Activated CD4-positive, alpha-beta T cell treated with anti-CD3 and anti-CD28 coated beads, Interleukin-2, Interleukin-6, amounts not matched to agents 100 ng/mL and 50 ng/mL, durations not matched to agents 16 hours and 8 hours (primary cell): ENCODE measurements at places on chromosomes 11 and 22.

- no peak for DNase-seq
Measured at GRCh38 chr22:42582987-42583386, 29.2 kb downstream of the SERHL2 start.

GRCh38 chr11:28223577-28223976 is 115.4 kb downstream of the METTL15 start:
- DNase-seq: no peak

DNA sequence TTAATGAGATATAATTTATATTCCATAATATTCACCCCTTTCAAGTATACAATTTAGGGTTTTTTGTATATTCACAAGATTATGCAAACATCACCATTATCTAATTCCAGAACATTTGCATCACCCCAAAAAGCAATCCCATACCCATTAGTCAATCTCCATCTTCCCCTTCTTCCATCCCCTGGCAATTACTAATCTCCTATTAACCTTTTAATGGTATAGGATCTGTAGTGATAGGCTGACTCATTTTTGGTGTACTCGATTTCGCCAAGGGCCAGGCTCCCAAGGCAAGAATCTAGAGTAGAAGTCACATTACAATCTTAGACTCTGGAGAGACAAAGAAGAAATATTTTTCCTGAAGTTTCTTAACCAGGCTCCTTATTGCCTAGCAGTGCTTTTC is 113.4 kb downstream of the GAB2 start:
- no peak for DNase-seq

GRCh38 chr11:78050964-78051831 is 12.5 kb upstream of the THRSP start:
- no peak for DNase-seq

- no peak for DNase-seq
Measured at GRCh38 chr11:107696140-107696539, 15.7 kb downstream of the SLN start.

DNA sequence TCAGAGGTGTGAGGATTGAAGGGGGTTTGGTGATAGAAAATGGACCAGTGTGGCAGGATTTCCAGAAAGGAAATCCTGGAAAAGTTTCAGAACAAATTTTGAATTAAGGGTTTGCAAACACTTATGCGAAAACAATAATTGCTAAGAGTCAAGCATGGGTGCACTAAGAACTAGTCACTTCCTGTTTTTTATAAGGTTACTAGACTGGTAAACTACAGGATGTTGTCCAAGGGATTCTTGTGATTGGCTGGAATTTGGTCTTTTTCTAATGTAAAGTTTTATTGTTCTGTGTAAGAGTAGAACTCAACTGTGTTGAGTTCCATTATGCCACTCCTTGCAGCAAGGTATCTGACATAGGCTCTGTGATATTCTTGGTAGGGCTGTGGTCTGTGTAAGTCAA is 54.1 kb downstream of the LIF start:
- DNase-seq: no peak

- DNase-seq: no peak
Measured at GRCh38 chr11:31940371-31941037, 129.4 kb upstream of the PAX6 start.

- DNase-seq: no peak
Measured at GRCh38 chr22:47592791-47593190, 830.3 kb downstream of the TBC1D22A start.

- DNase-seq: no peak
Measured at GRCh38 chr11:56251954-56252353, at the start of gene OR5T3. TSS of gene OR5T3 (plus strand) at chr11:56252254. CDS start at chr11:56252254, 0 bp downstream.

DNA sequence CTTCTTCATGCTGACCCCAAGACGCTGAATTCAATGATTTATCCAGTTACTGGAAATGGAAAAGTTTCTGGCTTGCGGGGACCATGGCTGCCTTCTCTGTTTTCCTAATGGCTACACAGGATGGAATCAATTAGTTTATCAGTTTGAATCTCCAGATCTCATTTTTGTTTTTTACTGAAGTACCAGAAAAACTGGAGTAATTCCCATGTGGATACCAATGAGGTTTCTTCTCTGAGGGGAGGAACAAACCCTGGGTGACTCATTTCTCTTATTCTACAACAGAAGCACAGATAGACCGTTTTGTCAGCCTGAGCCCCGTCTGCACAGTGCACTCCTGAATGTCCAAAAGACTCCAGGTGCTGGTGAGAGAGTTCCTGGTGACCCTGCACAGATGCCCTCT is 3.4 kb downstream of the ZNF195 start:
- no peak for DNase-seq

GRCh38 chr11:55714982-55715888 is 53.2 kb downstream of the OR4C6 start:
- DNase-seq: peak; percentile 20

GRCh38 chr11:69049490-69049867 is 747 bp downstream of the TPCN2 start:
- peak; percentile 30 for DNase-seq

DNA sequence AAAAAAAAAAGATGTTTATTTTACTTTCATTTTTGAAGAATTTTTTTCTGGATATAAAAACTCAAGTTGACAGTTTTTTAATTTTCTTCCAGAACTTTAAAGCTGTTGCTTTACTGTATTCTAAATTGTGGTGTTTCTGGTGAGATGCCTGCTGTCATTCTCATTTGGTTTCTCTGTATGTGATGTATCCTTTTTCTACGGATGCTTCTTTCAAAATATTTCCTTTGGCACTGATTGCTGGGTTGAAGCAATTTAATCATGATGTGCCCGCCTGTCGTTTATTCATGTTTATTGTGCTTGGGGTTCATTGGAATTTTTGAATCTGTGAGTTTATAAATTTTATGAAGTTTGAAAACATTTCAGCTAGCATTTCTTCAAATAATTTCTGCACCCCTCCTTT is 29.4 kb upstream of the CTSD start:
- DNase-seq: no peak

DNA sequence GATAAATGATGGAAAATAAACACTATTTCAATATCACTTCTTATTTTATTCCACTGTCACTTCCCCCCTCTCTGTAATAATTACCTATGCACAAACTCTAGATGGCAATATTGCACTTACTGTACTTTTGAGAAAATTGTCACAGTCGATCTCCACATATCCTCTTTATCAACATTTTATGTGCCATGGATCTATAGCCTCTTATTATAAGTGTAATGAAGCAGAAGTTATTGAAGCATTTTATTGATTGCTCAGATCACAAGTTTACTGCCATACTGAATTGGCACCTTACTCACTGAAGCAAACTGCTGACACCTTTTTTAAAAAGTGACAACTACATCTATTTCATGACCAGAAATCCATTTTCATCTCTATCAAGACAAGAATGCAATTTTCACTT is 133.4 kb downstream of the DCDC1 start:
- peak; percentile 4 for DNase-seq

- no peak for DNase-seq
Measured at GRCh38 chr11:10021563-10021962, 272.5 kb downstream of the SBF2 start.

GRCh38 chr11:76270389-76270788 is 64.1 kb upstream of the WNT11 start:
- no peak for DNase-seq

DNA sequence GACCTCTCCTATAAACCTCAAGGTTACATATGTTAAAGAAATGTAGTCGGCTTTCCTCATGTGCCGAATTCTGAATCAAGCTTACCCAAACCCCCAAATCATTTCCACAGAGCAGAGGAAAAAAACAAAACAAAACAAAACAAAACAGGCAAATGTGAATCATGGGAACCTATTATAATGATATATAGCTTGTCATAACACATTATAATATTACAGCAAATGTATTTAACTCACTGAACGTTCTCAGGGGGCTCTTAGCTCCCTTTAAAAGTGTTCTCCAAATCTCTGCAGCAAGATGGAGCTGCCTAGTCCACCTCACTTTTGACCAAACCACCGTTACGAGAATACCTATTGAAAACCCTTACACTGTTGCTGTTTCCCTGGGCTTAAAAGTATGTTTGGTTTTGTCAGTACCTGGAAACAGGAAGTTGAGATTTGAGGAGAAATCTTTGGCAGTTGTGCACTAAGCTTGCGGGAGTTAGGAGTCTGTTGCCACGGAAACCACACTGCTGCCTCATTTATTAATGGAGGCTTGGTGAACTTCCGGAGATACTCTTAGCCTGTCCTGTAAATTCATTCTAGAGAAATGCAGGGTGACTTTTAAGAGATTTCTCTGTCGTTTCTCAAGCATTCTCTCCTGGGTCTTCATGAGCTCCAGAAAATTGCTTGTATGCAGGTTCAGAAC is 167.0 kb upstream of the RASSF10 start:
- DNase-seq: peak; percentile 12

DNA sequence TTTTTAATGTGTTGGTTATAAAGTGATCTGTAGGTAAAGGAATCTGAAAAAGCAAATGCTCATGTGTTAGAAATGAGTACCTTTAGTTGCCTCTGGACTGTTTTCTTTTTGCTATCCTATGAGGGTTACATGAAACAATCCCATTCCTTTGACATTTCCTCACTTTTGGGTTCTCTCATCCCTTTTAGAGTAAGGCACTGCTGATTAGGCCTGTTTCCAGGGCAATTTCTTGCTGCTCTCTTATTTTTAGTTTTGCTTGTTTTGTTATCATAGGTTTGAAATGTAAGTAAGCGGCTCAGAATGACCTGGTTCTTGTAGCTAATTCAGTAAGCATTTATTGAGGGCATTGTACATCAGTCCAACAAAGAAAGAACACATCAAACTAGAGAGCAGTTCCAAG is 138.9 kb downstream of the DDX10 start:
- DNase-seq: no peak

DNA sequence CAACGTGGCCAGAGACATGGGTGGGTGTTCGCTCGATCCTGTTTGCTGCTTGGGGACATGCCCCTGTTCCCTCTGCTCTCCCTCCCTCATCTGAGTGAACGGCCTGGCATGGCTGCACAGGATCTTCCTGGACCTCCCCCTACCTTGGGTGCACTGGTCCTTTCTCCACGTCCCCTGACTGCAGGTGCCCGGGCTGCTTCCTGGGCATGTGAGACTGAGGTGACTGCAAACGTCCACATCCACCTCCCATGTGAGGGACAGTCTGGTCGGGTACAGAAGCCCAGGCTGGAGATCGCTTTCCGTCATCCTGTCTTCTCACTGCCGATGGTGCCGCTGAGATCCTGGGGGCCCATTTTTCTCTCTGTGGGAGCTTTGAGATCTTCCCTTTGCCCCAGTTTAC is 11.8 kb downstream of the SULT4A1 start:
- no peak for DNase-seq

GRCh38 chr11:28460348-28460747 is 352.2 kb downstream of the METTL15 start:
- DNase-seq: no peak

- DNase-seq: no peak
Measured at GRCh38 chr22:20259327-20259688, 8.8 kb downstream of the RTN4R start.

DNA sequence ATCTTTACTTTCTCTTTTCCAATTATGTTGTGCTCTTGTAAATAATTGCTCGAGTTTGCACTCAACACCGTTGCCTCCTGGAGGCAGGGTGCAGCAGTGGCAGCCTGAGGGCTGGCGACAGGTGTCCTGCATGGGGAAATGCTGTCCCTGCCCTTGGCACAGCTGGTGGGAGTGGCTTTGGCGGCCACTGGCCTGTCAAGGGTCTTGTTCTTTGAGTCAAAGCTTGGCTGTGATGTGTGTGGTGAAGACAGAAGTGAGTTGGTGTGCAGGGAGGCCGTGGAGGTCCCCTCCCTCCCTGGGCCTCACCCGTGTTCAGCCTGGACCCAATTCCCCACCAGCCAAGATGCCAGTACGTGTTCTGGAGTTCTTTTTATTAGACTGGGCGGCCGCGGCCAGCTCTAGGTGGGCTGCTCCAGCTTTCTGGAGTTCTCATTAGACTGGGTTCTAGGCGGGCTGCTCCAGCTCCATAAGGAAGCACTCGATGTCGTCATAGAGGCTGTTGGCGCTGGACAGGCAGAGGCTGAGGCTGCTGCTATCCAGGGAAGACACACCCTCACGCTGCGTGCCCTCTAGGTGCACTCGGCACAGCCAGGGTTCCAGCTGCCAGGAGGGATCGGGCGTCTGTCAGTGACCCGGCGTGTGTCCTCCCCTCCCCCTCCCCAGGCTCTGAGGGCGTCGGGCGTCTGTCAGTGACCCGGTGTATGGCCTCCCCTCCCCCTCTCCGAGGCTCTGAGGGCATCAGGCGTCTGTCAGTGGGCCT is 3.4 kb downstream of the IRF7 start:
- DNase-seq: no peak

- DNase-seq: no peak
Measured at GRCh38 chr11:3058753-3059664, 1.8 kb upstream of the CARS1 start.

DNA sequence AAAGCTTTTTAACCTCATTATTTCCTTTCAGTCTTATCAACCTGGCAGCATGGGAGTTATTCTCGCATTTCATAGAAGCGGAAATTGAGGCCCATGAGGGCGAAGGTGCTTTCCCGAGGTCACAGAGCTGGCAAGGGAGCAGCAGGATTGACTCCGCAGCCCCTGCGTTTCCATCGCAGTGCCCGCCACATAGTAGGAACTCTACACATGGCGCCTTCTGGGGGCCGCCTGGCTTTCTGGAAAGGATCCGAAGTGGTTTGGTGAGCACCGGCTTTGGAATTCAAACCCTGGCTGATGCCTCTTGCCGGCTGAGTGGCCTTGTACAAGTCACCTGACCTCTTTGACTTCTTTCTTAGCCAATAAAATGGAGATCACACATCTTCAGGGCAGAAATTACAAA is 93.4 kb downstream of the CEP164 start:
- DNase-seq: no peak

DNA sequence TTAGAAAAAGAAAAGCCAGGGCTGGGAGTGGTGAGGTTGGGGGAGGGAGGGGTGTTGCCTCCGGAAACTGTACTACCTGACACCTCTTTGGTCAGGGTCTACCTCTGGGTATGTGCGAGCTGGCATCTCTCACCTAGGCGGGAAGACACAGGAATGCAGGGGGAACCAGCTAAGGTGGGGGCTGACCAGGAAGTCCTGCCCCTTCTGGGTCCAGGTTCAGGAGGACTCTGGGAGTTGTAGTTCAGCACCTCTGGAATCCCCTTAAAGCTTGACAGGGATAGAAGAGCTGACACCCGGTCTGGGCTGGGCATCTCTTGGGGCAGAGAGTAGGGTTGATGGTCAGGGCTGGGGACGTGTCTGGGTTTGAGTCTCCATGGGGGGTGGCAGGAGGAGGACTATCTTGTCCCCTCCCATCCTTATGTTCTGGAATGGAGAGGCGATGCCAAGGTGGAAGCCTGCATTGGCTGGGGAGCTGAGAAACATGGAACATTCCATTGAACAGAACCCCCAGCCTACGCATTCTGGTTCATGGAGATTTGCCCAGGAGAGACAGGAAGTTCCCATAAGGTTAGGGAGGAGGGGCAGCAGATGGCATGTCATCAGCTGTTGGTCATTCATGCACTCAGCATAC is 2.1 kb upstream of the KIAA1671 start:
- no peak for DNase-seq

- DNase-seq: no peak
Measured at GRCh38 chr11:21896746-21897602, 295.9 kb upstream of the ANO5 start.

DNA sequence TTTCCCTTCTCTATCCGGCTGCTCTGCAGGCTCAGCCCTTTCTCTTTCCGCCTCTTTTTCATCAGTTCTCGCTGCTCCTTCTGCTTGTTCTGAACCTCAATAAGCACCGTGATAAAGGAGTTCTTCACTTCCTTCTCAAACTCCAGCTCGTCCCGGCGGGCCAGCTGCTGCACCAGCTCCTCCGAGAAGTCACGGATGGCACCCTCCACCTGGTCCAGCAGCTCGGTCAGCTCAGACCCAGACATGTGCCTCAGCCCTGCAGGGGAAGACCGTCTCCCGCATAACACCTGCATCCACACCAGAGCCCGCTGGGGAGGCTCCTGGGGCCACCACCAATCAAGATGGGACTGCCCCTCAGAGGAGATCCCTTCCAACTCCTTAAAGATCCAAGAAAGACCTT is 40.2 kb downstream of the FEZ1 start:
- DNase-seq: no peak
